ENCODE measurements at places on chromosomes 7 and 10.

GRCh38 chr10:27614776-27615175 is 110.7 kb downstream of the RAB18 start:
- no peak for DNase-seq
- peaks cover 3% of the 10 kb centered on the region for H3K4me1 ChIP-seq
- no peak overlapping the region for H3K4me3 ChIP-seq
- H3K27ac ChIP-seq, result no peak overlapping the region

DNA sequence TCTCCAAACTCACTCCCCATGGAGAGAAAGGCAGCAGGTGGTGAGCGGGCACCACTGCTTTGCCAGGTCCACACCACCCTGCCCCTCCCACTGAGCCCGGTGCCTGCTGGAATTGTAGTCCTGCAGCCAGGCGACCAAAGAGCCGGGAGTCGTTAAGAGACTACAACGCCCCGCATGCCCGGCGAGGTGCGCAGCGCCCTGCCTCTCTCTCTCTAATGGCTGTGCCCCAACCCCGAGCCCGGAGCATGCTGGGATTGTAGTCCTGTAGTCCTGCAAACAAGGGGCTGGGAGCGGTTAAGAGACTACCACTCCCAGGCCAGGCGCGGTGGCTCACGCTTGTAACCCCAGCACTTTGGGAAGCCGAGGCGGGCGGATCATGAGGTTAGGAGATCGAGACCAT is 8.1 kb upstream of the ZNF727 start:
- no peak overlapping the region for H3K27ac ChIP-seq
- no peaks in the 10 kb centered on the region for H3K4me1 ChIP-seq
- H3K36me3 ChIP-seq, result no peaks in the 10 kb centered on the region
- no peaks in the 10 kb centered on the region for H3K27me3 ChIP-seq
- no peak for DNase-seq
- no peak overlapping the region for H3K4me3 ChIP-seq

DNA sequence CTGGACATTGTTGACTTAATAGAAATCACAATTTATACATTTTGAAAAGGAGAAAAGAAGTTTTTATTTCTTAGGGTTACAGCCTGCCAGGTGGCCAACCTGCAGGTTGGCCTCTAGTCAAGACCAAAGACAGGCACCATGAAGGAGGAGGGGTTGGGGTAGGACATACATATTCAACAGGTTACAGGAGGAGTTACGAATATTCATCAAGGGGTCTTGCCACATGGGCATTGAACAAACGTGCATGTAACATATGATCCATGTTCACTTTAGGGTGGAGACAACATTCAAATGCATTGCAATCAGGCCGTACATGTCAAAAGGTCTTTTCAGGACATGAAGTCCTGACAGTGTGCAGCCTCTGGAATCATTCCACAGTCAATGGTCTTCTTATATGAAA is 246.2 kb upstream of the AKR1E2 start:
- H3K4me3 ChIP-seq, result no peak overlapping the region
- DNase-seq, result no peak
- no peaks in the 10 kb centered on the region for H3K27me3 ChIP-seq
- no peaks in the 10 kb centered on the region for H3K4me1 ChIP-seq
- no peak overlapping the region for H3K27ac ChIP-seq

- H3K4me1 ChIP-seq, result no peaks in the 10 kb centered on the region
- H3K36me3 ChIP-seq, result no peaks in the 10 kb centered on the region
- H3K27me3 ChIP-seq, result no peaks in the 10 kb centered on the region
- no peak overlapping the region for H3K4me3 ChIP-seq
Measured at GRCh38 chr10:74855027-74855426, 28.6 kb downstream of the KAT6B start.

DNA sequence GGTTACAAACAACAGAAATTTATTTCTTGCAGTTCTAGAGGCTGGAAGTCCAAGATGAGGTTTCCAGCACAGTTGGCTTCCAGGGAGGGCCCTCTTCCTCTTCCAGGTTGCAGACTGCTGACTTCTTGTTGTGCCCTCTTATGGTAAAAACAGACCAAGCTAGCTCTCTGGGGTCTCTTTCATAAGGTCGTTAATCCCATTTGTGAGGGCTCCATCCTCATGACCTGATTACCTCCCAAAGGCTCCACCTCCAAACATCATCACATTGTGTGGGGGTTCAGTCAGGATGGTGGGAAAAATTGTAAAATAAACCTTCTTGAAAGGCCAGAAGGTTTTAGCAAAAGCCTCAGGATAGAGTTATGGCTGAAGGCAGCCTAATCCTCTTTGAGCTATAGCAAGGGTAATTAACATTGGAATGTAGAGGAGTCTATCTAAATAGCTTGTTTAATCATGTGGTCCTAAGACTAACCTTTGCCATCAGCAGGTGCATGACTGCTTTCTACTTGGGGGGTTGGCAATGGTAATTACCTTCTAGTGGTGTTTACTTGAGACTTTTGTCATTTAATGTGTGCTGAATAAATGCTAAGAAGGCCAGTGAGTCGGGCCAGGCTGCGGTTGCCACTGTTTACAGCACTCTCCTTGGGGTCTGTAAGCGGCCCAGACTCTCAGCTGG is 80.8 kb downstream of the PPP1R17 start:
- no peaks in the 10 kb centered on the region for H3K36me3 ChIP-seq
- no peaks in the 10 kb centered on the region for H3K27me3 ChIP-seq
- no peaks in the 10 kb centered on the region for H3K4me1 ChIP-seq
- no peak overlapping the region for H3K4me3 ChIP-seq
- H3K27ac ChIP-seq, result no peak overlapping the region

DNA sequence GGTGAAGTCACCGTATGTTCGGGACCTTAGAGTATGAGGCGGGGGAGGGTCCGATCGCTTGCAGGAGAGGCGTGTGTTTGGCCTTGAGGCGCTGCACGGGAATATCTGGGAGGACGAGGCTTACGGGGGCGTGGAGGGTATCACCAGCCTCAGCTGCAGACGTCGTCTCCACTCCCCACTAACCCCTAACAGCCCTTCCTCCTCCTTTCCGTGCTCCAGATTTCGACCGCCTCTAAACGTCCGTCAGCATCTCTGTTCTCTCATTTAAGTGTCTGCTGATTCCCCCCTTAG is 23.5 kb upstream of the ZNF12 start:
- peak overlapping the region; percentile 90 for H3K4me3 ChIP-seq
- H3K4me1 ChIP-seq, result peaks cover 5% of the 10 kb centered on the region
- peaks cover 17% of the 10 kb centered on the region for H3K36me3 ChIP-seq
- no peak for DNase-seq
- no peaks in the 10 kb centered on the region for H3K27me3 ChIP-seq

DNA sequence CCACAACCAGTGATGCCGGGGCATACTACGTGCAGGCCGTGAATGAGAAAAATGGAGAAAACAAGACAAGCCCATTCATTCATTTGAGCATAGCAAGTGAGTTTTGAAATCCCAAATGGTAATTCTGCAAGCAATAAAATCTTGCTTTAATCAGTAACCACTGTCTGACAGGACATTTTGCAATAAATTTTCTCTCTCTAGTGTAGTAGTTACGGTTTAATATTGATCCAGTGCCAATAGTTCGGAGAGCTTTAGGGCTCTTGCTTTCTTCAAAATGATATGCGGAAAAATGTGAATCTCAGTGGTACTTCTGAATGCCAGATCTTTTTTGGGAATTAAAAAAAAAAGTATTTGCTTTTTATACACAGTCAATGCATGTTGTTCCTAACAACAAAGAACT is 520.4 kb downstream of the SDK1 start:
- H3K27ac ChIP-seq, result no peak overlapping the region
- H3K4me3 ChIP-seq, result no peak overlapping the region
- DNase-seq, result no peak
- no peaks in the 10 kb centered on the region for H3K4me1 ChIP-seq
- H3K36me3 ChIP-seq, result no peaks in the 10 kb centered on the region
- no peaks in the 10 kb centered on the region for H3K27me3 ChIP-seq

DNA sequence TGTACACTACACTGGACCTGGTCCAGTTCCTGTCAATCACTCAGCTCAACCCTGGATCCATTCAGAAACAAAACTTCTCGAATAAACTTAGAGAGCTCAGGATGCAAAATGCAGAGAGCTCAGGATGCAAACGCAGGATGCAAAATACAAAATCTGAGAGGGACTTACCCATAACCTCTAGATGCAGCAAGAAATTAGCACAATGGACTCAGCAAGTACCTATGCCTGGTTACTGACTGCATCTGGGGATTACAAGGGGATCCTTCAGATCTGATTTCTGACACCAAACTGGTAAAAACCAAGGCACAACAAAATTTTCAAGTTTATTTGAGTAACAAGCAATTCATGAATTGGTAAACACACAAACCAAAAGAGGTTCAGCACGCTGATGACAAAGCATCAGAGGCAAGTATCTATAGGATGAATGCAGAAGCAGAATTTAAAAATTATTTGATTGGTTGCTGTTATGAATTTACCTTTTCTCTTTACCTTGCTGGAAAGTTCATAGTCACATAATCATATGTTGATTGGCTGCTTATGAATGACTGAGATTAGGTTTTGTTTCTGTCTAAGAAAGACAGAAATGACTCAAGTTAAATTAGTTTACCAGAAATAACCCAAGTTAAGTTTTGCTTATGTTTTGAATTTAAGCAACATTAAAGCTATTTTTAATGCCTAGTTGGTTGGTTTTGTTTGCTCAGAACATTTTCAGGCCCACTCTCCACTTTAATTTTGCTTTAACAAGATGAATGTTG is 11.4 kb downstream of the GIMAP6 start:
- H3K27me3 ChIP-seq, result no peaks in the 10 kb centered on the region
- H3K4me3 ChIP-seq, result no peak overlapping the region
- no peak overlapping the region for H3K27ac ChIP-seq
- no peaks in the 10 kb centered on the region for H3K36me3 ChIP-seq

DNA sequence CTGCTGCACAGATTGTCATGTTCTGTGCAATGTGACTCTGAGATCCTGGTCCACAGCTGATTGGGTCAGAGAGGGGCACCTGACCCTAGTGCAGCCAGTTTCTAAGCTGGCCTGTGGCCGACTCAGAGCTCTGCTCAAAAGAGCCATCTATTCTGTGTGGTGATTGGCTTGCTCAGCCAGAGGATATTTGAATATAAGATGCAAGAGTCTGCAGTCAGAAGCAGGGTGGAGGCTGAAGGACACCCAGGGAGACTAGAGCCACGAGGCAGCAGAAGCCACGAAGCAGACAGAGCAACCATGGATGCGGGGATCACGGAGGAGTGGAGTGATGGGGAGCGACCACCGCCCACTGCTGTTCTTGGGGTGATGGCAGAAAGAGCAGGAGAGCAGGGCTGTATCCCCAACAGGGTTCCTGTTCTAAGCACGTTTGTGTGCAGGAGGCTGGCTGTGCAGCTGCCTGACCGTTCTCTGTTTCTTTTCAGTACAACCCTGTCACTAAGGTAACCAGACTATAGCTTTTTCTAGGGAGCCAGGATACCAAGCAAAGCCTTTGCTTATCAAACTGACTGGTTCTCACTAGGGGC is 19.5 kb upstream of the RHEB start:
- no peak overlapping the region for H3K27ac ChIP-seq
- H3K36me3 ChIP-seq, result no peaks in the 10 kb centered on the region
- no peak overlapping the region for H3K4me3 ChIP-seq
- no peaks in the 10 kb centered on the region for H3K4me1 ChIP-seq

- DNase-seq, result no peak
- H3K27ac ChIP-seq, result no peak overlapping the region
- no peaks in the 10 kb centered on the region for H3K36me3 ChIP-seq
- peaks cover 3% of the 10 kb centered on the region for H3K4me1 ChIP-seq
- H3K4me3 ChIP-seq, result no peak overlapping the region
Measured at GRCh38 chr10:68107651-68108050, 1.6 kb upstream of the MYPN start.

DNA sequence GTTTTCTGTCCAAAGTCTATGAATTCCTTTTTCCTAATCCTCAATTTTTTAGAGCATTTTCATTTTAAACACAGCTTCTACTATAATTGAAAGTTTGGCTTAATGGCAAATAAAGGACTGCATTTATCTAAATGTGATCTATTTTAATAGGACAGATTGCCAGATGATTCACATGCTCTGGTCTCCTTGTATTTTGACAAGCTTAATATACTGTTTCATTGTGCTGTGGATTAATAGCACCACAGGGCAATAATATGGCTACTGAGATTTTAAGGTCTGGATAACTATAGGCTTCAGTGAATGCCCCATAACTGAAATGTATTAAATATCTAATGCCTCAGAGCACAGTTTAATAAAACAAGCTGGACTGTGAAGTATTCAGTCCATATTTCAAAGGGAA is 1362.8 kb downstream of the XPNPEP1 start:
- DNase-seq, result no peak
- H3K27me3 ChIP-seq, result no peaks in the 10 kb centered on the region
- no peaks in the 10 kb centered on the region for H3K4me1 ChIP-seq
- no peaks in the 10 kb centered on the region for H3K36me3 ChIP-seq
- H3K27ac ChIP-seq, result no peak overlapping the region

DNA sequence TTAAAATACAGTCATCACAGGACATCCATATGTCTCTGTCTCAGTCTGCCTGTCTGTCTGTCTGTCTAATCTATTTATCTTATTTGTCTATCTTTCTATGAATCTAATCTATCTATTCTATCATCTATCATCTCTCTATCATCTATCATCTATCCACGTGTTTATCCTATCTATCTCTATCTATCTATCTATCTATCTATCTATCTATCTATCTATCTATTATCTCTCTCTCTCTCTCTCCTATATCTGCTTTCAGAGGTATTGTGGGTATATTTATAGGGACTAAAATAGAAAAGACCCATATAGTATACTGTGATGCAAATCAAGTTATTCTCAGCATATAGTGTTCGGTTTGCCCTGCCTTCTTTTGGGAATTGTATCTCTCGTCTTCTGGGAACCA is 167.5 kb downstream of the VPS50 start:
- H3K4me3 ChIP-seq, result no peak overlapping the region
- DNase-seq, result no peak
- no peaks in the 10 kb centered on the region for H3K36me3 ChIP-seq
- H3K27ac ChIP-seq, result no peak overlapping the region
- peaks cover 16% of the 10 kb centered on the region for H3K27me3 ChIP-seq
- H3K4me1 ChIP-seq, result no peaks in the 10 kb centered on the region

DNA sequence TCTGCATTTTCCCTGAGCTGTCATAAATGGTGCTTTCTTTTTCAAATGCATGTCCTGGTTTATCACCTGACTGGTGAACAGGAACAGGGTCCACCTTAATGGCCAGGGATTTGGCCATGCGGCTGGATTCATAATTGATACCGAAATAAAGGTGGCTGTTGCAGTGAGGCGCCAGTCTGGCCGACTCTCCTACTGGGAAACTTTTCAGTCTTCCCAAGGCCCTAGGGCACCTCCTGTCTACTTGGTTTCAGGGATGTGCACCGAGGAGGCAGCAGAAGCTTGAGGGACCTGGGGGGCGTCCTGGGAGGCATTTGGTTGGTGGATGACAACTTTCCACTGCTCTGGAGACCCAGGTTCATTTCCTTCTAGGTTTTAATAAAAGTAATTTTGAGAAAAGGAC is 46.4 kb upstream of the FIGNL1 start:
- peaks cover 18% of the 10 kb centered on the region for H3K27me3 ChIP-seq
- H3K4me1 ChIP-seq, result no peaks in the 10 kb centered on the region
- H3K4me3 ChIP-seq, result no peak overlapping the region
- no peak for DNase-seq
- H3K27ac ChIP-seq, result no peak overlapping the region

Data from mesenchymal stem cell (in vitro differentiated cells and primary cell).